Activated naive CD4-positive, alpha-beta T cell treated with anti-CD3 and anti-CD28 coated beads for 36 hours (primary cell): ENCODE measurements at places on chromosomes 13 and 19.

DNA sequence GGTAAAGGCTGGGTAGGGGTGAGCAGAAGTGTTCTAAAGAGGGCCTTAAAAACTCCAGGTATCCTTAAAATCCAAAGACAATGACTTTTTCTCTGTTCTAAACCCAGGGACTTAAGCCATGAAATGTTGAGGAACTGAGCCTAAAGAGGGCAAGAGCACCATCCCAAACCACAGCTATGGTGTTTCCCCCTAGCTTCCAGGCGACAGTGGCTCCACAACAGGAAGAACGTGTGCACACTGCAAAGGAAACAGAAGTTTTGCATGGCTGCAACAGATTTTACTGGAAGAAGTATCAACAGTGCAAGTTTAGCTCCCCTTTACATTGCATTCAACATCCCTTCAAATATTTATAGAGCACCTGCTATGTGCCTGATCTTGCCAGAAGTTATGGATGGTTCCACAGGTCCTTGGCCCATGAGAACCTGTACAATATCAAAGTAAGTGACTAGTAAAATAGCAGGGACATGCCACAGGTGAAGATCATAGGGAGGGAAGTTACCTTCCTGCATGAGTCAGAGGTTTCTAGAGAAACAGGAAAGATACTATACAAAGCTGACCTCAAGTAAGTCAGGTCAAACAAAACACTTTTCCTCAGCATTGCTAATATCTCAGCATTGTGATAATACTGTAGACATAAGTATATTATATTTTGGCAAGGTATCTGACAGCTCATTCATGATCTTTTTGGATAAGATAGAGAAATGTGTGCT lies 8.4 kb upstream of the KCTD12 start:
- peak; percentile 15 for DNase-seq

DNA sequence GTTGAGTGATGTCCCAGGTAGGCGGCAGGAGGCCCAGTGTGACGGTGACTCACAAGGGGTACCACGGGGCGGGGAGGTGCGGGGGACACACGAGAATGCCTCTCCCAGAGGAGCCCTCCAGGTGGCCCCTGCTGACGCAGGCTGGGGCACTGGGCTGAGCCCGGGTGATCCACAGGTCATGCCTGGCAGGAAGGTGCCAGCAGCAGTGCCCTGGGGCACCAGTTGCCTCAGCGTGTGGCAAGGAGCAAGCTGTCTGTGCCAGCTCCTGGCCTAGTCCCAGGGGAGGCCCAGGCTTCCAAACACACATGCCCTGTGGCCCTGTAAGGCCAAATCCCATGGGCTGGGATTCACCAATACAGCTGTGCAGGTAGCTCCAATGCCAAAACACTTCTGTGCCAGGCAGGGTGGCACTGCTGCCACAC lies 28.0 kb downstream of the AKT2 start:
- DNase-seq = no peak

DNA sequence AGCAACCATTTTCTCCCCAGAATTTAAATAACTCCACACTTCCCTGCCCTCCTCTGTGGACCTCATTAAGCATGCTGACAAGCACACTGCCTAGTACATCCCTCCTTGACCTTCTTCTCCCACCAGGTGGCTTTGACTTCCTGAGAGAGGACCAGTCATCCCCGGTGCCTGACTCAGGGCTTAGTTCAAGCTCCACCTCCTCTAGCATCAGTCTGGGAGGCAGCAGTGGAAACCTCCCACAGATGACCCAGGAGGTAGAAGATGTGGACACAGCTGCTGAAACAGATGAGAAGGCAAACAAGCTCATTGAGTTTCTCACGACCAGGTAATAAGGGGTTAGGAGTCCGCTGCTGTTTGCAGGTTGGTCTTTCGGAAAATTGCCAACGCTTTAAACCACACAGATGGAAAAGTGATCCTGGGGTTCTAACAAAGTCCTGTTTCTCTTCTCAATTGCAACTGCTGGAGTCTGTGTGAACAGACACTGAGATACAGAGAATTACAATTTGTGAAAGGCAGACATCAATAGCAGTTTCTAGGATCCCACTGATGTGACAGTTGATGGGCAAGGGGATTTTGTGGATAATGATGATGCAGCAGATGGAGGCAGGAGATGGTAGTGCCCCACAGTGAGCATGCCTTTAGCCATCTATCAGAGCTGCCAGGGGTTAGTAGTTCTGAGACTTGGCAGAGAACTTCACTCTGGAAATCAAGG lies 86.7 kb downstream of the ZAR1L start:
- no peak for DNase-seq

DNA sequence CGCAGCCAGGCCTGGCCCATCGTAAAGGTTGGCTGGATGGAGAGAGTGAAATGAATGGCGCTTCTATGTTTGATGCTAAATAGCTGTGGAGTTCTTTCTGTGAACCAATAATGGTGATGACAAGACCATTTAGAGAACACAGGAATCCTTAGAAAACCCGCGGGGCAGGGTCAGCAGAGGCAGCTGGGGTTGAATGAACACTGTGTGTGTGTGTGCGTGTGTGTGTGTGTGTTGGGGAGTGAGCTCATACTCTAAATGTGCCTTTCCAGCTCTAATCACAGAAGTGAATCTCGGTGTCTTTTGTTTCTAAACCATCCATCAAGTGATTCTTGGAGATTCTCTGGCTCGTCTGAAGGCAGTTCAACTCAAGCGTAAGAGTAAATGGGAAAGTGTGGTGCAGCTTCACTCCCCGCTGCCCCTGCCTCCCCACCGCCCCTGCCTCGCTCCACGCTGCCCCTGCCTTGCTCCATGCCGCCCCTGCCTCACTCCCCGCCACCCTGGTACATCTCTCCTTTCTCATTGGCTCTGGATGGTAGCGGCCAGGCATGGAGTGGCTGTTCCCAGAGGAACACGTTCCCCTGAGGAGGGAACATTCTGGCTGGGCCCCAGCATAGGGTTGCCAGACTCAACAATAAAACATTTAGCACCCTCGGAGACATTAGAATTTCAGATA lies 21.2 kb downstream of the TMPRSS9 start:
- no peak for DNase-seq

DNA sequence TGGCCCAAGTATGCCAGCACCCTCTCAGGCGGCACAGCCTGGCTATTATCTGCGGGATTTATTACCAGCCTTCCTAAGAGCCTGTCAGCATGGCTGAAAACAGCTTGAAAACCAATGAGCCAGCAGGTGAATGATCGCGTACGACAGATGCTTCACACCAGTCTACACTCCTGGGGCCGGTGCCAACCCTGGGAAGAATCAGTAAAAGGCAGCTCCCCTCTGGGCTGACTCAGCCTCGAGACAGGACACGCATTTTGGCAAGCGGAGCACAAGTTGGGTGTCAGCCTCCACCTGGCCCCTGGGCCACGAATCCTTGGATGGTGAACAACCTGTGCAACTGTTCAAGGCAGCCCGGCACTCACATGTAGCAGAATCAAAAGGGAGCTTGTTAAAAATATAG lies 15.6 kb downstream of the EMP3 start:
- DNase-seq = no peak

- DNase-seq = no peak
Observed at GRCh38 chr13:26653310-26653709, 95.8 kb downstream of the WASF3 start.

DNA sequence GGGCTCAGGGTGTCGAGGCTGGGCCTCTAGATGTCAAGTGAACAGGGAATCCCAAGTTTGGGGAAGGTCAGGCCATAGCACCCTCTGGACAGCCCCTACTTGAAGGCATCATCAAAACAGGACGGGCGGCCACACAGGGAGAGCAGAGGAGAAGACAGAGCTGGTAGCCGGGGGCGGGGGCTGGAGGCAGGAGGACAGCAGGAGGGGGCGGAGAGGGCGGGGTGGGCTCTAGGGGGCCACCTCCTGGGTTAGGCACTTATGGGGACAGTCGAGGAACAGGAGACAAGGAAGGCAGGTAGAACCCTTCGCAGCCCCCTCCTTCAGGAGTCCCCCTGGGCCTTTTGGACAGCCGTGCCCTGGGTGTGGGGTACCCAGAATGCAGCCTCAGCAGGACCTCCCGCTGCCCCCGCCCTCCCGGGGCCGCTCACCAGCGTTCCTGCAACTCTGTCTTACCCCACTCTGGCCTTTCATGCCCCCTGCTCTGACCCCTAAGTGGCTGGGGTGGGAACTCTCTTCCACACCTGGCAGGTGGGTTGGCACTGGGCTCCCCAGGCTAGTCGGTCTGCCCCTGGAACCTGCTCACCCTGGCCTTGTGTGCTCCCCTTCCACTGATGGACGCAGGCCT lies 5.8 kb downstream of the SSBP4 start:
- DNase-seq = no peak

- no peak for DNase-seq
Observed at GRCh38 chr13:23147827-23148226, 33.0 kb upstream of the SGCG start.

DNA sequence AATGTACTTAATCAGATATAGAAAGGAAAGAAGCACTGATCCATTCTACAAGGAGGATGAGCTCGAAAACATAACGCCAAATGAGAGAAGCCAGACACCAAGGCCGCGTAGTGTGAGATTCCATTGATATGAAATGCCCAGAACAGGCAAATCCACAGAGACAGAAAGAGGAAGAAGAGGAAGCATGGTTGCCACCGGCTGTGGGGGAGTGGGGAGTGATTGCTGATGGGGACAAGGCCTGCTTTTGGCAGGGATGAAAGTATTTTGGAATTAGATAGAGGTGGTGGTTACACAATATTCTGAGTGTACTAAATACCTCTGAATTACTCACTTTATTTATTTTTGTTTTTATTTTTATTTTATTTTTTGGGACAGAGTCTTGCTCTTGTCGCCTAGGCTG lies 50.2 kb upstream of the KLF2 start:
- DNase-seq = no peak
